Effector memory CD4-positive, alpha-beta T cell (primary cell): ENCODE measurements at places on chromosomes 4 and X.

GRCh38 chr4:103410386-103410785 is 212.2 kb upstream of the CENPE start:
- no peaks in the 10 kb centered on the region for H3K36me3 ChIP-seq
- H3K27me3 ChIP-seq, result no peaks in the 10 kb centered on the region
- H3K4me1 ChIP-seq, result no peaks in the 10 kb centered on the region
- no peak overlapping the region for H3K4me3 ChIP-seq

DNA sequence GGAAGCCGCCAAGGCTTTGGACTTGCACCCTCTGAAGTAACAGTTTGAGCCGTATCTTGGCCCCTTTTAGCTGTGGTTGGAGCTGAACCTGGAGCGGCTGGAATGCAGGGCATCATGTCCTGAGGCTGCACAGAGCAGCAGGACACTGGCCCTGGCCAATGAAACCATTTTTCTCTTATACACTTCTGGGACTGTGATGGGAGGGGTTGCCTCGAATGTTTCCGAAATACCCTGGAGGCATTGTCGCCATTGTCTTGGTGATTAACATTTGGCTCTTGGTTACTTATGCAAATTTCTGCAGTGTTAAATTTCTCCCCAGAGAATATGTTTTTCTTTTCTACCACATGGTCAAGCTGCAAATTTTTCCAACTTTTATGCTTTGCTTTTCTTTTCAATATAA is 137.2 kb downstream of the MAGEC1 start:
- DNase-seq, result no peak
- H3K36me3 ChIP-seq, result no peaks in the 10 kb centered on the region
- no peaks in the 10 kb centered on the region for H3K4me1 ChIP-seq
- H3K27me3 ChIP-seq, result no peaks in the 10 kb centered on the region
- no peak overlapping the region for H3K27ac ChIP-seq
- no peak overlapping the region for H3K4me3 ChIP-seq

DNA sequence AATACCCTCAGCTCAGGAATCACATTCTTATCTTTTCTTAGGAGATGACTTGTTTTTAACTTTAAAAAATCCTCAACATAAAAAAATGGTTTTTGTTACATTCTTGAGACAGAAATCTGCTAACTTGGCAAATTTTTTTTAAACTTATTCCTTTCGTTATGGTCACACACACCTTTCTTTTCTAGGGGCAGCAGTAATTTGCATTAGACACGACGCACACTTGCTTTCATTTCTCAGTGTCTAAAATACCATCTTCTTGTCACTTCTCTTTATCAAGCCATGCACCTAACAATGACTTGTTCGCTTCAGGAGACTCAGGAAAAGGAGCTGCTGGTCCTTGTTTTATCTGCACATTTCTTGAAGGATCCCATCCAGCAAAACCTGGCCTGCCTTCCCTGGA is 112.6 kb upstream of the TBL1X start:
- no peaks in the 10 kb centered on the region for H3K27me3 ChIP-seq
- H3K4me3 ChIP-seq, result peak overlapping the region; percentile 13
- DNase-seq, result no peak
- peaks cover 12% of the 10 kb centered on the region for H3K4me1 ChIP-seq
- peak overlapping the region; percentile 45 for H3K27ac ChIP-seq

GRCh38 chr4:56828784-56829535 is 7.5 kb upstream of the SPINK2 start:
- no peaks in the 10 kb centered on the region for H3K27me3 ChIP-seq
- H3K4me1 ChIP-seq, result no peaks in the 10 kb centered on the region
- H3K4me3 ChIP-seq, result no peak overlapping the region
- H3K27ac ChIP-seq, result no peak overlapping the region
- H3K36me3 ChIP-seq, result no peaks in the 10 kb centered on the region
- no peak for DNase-seq

GRCh38 chrX:18616688-18617406 is 55.1 kb downstream of the RS1 start:
- no peak overlapping the region for H3K27ac ChIP-seq
- H3K4me3 ChIP-seq, result no peak overlapping the region
- H3K27me3 ChIP-seq, result no peaks in the 10 kb centered on the region
- H3K36me3 ChIP-seq, result no peaks in the 10 kb centered on the region
- DNase-seq, result no peak

GRCh38 chrX:13965531-13965930 is 64.2 kb downstream of the GEMIN8 start:
- H3K27me3 ChIP-seq, result no peaks in the 10 kb centered on the region
- H3K4me1 ChIP-seq, result no peaks in the 10 kb centered on the region
- DNase-seq, result no peak
- no peaks in the 10 kb centered on the region for H3K36me3 ChIP-seq
- H3K4me3 ChIP-seq, result no peak overlapping the region

DNA sequence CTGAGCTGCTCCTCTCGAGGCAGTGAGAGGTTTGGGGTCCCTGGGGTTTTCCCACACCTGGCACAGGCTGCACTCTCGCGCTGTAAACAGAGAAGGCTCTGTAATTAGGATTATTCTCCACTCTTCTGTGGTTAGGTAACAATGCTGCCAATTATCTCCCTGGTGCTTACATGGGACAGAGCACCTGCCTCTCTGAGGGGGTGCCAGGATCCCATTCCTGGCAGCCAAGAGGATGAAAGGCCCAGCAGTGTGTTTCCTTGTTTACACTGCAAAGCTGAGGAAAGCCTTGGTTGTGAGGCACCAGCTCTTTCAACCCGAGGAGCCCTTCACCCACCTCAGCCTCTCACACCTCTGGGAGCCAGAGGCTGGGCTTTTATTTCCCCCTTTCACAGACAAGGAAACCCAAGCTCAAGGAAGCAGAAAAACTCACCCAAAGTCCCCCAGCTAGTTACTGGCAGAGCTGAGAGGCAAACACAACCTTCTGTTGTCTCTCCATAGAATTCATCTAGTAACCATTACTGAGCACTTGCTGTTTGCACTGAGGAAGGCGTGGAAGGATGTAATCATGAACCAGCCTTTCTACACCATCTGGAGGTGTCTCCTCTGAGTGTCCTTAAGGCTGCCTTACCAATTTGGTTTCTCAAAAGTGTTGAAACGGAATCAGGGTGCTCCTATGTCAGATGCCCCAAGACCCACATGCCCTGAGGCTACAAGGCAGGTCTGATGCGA is 39.7 kb upstream of the PROM1 start:
- H3K4me3 ChIP-seq, result no peak overlapping the region
- no peak for DNase-seq
- no peak overlapping the region for H3K27ac ChIP-seq
- H3K27me3 ChIP-seq, result no peaks in the 10 kb centered on the region
- no peaks in the 10 kb centered on the region for H3K36me3 ChIP-seq
- H3K4me1 ChIP-seq, result no peaks in the 10 kb centered on the region

DNA sequence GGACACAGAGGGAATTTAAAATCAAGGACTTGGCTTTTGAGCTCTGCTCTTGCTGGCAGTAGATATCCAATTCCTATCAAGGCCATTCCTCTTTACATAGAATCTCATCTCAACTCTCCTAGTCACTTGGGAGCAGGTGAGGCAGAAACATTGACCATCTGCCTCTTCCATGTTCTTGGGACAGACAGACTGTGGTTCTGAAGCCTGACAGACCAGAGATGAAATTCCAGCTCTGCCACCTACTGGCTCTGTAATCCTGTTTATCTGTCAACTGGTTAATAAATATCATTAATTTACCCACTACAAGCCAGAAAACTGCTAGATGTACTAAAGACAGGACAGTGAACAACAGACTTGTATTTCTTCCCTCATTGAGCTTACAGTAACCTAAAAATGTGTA is 300.8 kb downstream of the ADGRL3 start:
- DNase-seq, result no peak
- no peak overlapping the region for H3K27ac ChIP-seq
- no peaks in the 10 kb centered on the region for H3K36me3 ChIP-seq

GRCh38 chrX:148540114-148540513 is 39.7 kb downstream of the AFF2 start:
- no peak overlapping the region for H3K4me3 ChIP-seq
- no peaks in the 10 kb centered on the region for H3K36me3 ChIP-seq
- no peak for DNase-seq
- no peaks in the 10 kb centered on the region for H3K27me3 ChIP-seq

DNA sequence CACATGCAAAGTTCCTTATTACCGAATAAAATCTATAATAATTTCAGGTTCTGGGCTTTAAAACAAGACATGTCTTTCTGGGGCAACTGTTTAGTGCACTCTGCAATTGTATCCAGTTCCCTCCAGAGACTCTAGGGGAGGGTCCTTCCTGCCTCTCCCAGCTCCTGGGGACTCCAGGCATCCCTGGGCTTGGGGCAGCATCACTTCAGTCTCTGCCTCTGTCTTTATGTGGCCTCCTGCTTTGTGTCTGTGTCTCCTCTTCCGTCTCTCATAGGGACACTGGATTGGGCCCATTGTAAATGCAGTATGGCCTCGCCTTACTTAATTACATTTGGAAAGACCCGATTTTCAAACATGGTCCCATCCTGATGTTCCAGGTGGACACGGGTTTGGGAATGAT is 10.9 kb upstream of the ASMTL start:
- H3K4me3 ChIP-seq, result no peak overlapping the region
- peaks cover 61% of the 10 kb centered on the region for H3K4me1 ChIP-seq
- no peaks in the 10 kb centered on the region for H3K27me3 ChIP-seq
- no peak for DNase-seq

GRCh38 chr4:37780444-37781130 is 45.9 kb upstream of the PGM2 start:
- peak overlapping the region; percentile 35 for H3K27ac ChIP-seq
- DNase-seq, result peak; percentile 2
- no peaks in the 10 kb centered on the region for H3K27me3 ChIP-seq
- H3K36me3 ChIP-seq, result no peaks in the 10 kb centered on the region

DNA sequence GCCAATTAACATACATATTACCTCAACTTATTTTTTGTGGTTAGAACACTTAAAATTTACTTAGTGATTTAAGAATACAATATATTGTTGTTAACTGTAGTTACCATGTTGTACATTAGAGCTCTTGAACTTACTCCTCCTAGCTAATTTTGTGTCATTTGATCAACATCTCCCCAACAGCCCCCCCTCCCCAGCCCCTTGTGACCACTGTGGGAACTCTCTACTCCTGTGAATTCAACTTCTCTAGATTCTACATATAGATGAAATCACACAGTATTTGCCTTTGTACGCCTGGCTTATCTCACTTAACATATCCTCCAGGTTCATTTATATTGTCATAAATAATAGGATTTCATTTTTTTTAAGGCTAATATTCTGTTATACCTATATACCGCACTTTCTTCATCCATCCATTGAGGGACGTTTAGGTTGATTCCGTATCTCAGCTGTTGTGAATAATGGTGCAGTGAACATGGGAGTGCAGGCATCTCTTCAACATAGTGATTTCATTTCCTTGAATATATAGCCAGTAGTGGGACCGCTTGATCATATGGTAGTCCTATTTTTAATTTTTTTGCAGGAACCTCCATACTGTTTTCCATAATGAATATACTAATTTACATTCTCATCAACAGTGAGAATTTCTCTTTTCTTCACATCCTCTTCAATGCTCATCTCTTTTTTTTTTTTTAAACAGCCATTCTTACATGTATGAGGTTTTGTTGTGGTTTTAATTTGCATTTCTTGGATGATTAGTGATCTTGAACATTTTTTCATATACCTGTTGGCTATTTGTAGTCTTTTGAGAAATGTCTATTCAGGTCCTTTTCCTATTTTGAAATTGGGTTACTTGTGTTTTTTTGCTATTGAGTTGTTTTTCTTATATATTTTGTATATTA is 66.8 kb downstream of the RAPGEF2 start:
- H3K4me1 ChIP-seq, result no peaks in the 10 kb centered on the region
- DNase-seq, result no peak
- no peak overlapping the region for H3K27ac ChIP-seq
- H3K36me3 ChIP-seq, result no peaks in the 10 kb centered on the region
- H3K4me3 ChIP-seq, result no peak overlapping the region
- H3K27me3 ChIP-seq, result no peaks in the 10 kb centered on the region

DNA sequence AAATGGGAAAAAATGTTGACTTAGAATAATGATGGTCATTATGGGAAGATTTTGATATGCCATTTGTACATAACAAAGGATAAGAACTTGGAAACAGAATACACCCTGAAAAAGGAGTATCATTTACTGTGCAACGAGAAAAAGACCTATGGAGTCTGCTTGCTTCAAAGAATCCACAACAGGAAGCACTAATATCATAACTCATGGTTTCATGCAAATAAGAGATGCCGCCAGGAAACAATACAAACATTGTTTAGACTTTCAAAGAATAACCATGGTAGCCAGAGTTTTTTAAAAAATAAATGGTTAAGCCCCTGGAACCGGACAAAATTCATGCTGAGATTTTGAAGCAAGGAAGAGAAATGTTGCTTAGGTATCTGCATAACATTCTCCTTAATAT is 139.9 kb upstream of the ETNPPL start:
- no peak overlapping the region for H3K4me3 ChIP-seq
- no peaks in the 10 kb centered on the region for H3K36me3 ChIP-seq
- H3K4me1 ChIP-seq, result no peaks in the 10 kb centered on the region
- no peaks in the 10 kb centered on the region for H3K27me3 ChIP-seq
- H3K27ac ChIP-seq, result no peak overlapping the region
- DNase-seq, result no peak

DNA sequence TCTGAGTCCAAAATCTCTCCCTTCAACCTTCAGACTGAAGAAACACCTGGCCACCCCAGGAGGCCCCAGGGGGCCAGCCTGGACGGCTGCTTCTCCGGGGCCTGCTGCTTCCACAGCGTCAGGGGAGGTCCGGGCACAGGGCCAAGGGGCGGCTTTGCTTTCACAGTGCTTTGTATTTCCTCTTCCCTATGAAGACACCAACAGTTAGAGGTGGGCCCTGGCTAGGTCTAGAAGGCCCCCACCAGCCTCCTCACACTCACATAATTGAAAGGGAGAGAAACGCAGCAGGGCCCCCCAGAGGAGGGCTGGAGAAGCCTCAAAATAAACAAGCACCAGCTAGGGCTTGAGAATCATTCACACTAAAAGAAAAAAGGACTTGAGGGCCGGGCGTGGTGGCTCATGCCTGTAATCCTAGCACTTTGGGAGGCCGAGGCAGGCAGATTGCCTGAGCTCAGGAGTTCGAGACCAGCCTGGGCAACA is 17.8 kb downstream of the SCD5 start:
- H3K36me3 ChIP-seq, result no peaks in the 10 kb centered on the region
- H3K27ac ChIP-seq, result no peak overlapping the region
- DNase-seq, result no peak

- no peak overlapping the region for H3K27ac ChIP-seq
- H3K27me3 ChIP-seq, result no peaks in the 10 kb centered on the region
- DNase-seq, result no peak
Measured at GRCh38 chrX:73765776-73766430, 202.9 kb downstream of the CHIC1 start.

DNA sequence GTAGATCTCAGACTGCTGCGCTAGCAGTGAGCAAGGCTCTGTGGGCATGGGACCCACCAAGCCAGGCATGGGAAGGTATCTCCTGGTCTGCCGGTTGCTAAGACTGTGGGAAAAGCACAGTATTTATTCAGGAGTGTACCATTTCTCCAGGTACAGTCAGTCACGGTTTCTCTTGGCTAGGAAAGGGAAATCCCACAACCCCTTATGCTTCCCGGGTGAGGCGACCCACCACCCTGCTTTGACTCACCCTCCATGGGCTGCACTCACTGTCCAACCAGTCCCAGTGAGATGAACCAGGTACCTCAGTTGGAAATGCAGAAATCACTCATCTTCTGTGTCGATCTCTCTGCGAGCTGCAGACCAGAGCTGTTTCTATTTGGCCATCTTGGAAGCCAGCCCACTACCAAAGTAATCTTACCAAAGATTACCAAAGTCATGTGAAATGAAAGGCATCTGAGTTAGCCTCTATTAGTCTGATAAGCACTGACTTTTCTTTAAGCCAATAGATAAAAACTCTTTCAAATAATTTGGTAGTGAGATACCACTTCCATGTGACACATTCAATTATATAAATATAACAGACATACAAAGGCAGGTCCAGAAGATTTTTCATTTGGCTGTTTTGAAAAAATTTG is 8.5 kb upstream of the HTN1 start:
- H3K4me3 ChIP-seq, result no peak overlapping the region
- DNase-seq, result no peak
- H3K27ac ChIP-seq, result no peak overlapping the region
- no peaks in the 10 kb centered on the region for H3K27me3 ChIP-seq
- H3K4me1 ChIP-seq, result no peaks in the 10 kb centered on the region
